ENCODE measurements at places on chromosomes 7 and 10.

DNA sequence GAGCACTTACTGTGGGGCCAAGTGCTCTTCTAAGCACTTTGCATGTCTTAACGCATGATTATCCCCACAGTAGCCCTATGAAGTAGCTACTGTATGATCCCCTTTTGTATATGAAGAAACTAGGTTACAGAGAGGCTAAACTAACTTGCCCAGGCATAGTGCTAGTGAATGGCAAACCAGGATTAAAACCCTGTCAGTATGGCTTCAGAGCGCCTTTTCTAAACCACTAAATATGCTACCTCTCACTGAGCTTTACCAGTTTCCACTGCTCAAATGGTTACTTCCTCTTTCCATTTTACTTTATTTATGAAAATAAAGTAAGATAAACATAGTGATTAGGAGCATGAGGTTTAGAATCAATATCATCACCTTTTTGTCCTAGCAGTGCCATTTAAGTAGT is 73.6 kb downstream of the PODXL start:
- DNase-seq = no peak

- no peak for DNase-seq
These were observed 36.0 kb downstream of the C10orf120 start for GRCh38 chr10:122663516-122664130.

- DNase-seq = no peak
These were observed 92.0 kb downstream of the SVIL start for GRCh38 chr10:29542723-29543122.

DNA sequence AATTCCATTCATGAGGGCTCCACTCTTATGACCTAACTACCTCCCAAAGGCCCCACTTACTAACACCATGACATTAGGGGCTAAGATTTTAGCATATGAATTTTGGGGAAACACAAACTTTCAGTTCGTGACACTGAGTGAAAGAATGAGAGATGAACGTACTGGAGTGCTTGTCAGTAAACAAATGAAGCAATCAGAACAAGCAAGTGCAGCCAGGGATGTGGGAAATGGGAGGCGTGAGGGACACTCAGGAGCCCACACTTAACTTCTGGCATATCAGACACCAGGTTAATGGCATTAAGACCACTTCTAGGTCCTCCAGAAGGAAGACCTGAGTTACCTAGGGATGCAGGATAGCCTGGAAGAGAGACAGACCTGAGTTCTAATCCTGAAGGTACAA is 2.3 kb upstream of the MDFIC start:
- DNase-seq = no peak

- no peak for DNase-seq
These were observed 634.2 kb upstream of the COBL start for GRCh38 chr7:51950813-51951212.

GRCh38 chr7:24912424-24912823 is 67.6 kb downstream of the OSBPL3 start:
- DNase-seq = no peak

DNA sequence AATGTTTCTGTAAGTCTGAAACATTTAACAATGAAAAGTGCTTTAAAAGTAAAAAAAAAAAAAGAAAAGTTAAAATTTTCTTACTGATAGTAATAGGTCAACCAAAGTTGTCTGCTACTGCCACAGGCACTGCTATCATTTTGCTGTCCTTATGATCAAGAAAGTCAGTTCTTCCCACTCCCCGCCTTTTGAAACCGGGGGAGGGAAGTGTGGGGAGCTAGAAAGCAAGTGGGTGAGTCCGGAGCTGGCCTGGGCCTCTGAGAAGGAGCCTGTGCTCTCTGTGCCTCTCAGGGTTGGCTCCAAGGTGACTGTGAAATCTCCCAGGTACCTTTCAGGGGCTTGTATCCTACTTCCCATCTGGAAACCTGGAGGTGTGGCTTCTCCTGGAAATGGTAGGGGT is 7.3 kb downstream of the C7orf57 start:
- DNase-seq = no peak
